CD4-positive, CD25-positive, alpha-beta regulatory T cell (primary cell): ENCODE measurements at places on chromosomes 7 and 10. TPM values are rescaled to one million over a fixed set of nuclear protein-coding genes. Genes with fewer than 3 reads are reported as not detected.

DNA sequence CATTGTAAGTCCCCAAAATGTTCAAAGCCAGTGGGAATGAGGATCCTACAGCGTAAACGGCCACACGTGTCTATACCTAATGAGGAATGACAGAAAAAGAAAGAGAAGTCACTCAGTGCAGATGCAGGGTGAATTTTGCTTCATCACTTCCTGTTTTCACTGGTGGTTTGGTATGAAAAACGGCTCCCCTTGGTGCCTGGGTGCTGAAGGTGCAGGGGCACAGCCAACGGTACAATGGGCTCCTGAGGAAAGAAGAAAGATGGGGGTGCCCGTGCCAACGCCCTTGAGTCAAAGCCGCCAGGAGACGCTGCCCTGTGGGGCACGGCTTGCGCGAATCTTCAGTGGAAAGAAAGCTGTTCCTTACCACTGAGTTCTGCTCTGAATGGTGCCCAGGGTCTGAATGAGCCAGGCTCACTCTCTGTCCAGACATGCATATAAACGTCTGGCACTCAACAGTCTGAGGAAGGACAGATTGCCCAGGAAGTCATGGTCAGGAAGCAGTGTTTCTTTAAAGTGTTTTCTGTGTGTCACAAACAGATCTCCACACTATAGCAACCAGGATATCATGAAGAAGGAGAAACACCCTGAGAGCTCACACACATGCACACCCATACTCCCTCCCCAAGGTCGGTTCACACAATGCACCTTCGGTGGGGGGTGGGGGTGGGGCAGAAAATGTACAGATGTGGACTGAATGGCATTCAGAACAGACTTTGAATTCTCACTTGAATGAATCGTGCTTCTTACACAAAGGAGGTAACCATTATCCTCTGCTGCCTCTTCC lies 105.8 kb downstream of the ELMO1 start:
- DNase-seq, result peak; percentile 91

DNA sequence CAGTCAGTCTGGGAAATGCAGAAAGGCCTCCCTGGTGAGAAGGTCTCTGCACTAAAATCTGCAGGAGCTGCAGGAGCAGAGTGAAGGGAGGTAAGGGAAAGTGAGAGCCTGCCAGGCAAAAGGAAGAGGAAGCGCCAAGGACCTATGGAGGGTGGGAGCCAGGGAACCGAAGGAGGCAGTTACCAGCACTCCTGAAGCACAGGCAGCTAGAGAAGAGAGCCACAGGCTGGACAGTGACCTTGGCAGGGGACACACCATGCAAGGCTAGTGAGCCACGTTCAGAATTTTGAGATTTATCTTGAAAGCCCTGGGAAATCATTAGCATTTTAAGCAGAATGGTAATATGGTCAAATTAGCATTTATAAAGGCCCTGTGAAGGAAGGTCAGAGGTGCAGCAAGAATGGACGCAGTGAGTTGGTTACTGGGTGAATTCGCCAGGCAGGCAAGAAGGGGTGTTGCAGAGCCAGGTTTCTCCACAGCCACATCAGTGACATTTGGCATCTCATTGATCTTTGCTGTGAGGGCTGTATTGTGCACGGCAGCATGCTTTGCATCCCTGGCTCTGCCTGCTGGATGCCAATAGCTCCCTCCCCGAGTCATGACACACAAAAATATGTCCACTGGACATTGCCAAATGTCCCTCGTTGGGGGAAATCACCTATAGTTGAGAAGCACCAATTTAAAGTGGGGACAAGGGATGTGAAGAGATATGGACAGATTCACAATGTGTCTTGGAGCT lies 54.7 kb upstream of the LANCL2 start:
- no peak for DNase-seq

PSMG3 gene
- polyA plus RNA-seq, result 47.5 TPM

GRCh38 chr7:130337410-130337971 lies 7.1 kb upstream of the CPA5 start:
- DNase-seq, result no peak

RBP3 gene
- polyA plus RNA-seq, result not detected

GRCh38 chr10:8840356-8840755 lies 785.9 kb downstream of the GATA3 start:
- DNase-seq, result no peak

DNA sequence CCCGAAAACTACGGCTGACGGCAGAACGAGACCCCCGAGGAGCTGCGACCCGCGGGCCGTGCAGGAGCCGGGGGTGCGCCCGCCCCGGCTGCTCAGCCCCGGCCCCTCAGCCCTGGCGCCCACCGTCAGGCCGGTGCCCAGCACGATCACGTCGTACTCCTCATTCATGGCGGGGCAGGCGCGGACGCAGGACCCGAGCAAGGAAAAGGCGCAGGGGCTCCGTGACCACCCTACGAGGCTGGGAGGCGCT lies 218 bp downstream of the GDI2 start:
- no peak for DNase-seq

- no peak for DNase-seq
Measured at GRCh38 chr10:30197186-30197585, 137.8 kb upstream of the JCAD start.

GPR158 gene
- not detected for polyA plus RNA-seq

- DNase-seq, result no peak
Measured at GRCh38 chr10:61643316-61643751, 19.4 kb upstream of the CABCOCO1 start.

GRCh38 chr7:815284-816216 lies 16.7 kb upstream of the SUN1 start:
- DNase-seq, result peak; percentile 19

- no peak for DNase-seq
Measured at GRCh38 chr7:155961241-155962190, 149.3 kb upstream of the SHH start.

PRR15 gene
- not detected for polyA plus RNA-seq

CTAGE8 gene
- polyA plus RNA-seq, result 0.46 TPM

DNA sequence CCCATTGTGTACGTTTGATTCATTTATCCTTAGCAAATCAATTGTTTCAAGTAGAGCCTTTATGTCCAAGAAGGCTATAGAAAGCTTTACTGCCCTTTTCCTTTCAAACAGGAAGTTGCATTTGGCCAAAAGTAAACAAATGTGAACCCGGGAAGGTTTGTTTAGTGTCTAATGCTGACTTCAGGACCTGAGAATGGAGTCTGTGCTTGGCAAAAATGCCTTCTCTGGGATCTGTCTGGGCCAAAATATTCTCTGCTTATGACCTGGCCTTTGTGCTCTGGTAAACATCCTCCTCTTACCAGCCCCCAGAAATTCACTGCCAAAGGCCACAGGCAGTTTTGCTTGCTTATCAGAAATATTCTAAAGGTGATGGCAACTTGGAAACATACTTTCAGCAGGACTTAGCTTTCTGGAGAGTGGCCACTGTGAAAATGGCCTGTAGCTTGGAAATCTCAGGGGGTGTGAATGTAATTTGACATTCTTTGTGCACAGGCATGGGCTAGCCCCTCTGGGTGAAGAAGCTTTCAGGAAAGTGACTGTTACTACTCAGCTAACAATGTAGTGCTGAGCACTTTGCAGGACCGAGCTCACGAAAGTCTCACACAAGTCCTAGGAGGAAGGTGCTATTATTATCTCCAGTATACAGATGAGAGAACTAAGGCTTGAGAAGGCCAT lies 199.5 kb downstream of the PTEN start:
- DNase-seq, result no peak

- no peak for DNase-seq
Measured at GRCh38 chr7:94059746-94060145, 55.6 kb upstream of the BET1 start.

- DNase-seq, result peak; percentile 54
Measured at GRCh38 chr10:119652361-119652730, 1.2 kb downstream of the BAG3 start.

DNA sequence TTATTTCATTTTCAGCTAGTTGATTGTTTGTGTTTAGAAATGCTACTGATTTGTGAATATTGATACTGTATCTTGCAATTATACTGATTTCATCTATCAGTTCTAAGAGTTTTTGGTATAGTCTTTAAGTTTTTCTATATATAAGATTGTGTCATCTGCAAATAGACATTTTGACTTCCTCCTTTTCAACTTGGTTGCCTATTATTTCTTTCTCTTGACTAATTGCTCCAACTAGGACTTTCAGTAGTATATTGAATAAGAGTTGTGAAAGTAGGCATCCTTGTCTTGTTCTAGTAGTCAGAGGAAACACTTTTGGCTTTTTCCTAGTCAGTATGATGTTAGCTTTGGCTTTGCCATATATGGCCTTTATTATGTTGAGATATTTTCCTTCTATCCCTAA lies 20.4 kb downstream of the PHTF2 start:
- DNase-seq, result no peak

PAX2 gene
- not detected for polyA plus RNA-seq

DNA sequence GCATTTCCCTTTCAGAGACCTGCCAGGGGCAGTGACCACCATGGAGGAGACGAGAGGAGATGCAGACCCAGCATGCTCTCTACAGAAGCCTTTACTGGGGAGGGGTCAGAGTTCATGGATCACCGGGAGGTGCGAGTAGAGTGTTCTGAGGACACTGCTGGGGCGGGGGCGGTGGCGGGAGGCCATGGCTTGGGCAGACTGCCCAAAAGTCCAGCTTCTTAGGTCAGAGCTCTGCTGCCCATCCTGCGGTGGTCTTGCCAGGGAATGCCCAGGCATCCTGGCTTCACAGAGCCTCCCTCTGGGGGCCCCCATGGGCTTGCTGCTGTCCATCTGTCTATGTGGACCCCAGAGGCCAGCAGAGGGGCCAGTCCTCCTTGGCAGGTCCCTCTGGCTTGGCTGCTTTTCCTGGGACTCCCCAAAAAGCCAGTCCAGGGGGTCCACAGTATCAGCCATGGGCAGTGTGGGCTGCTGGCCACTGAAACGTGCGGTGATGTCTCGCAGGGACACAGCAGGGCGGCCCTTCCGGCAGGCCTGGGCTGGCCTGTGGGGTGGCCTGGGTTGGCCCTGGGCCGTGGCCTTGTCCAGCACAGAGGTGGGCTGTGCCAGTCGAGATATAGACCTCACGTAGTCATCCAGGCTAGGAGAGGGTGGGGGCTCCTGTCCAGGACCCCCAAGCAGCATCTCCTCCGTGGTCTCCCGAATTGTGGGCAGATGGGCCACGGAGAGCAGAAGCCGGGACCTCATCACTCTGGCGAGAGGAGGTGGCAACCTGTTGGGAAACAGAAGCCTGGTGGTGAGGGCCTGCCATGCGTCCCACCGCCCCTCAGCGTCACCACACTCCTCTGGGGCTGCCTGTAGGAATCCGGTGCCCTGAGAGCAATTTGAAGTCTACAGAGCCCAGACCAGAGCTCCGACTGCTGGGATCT lies 1.1 kb downstream of the DEPP1 start:
- no peak for DNase-seq

GPR146 gene
- polyA plus RNA-seq, result 17.6 TPM

GRCh38 chr7:132578826-132579225 lies 2.6 kb upstream of the PLXNA4 start:
- DNase-seq, result no peak

GRCh38 chr10:100812978-100813377 lies 67.6 kb downstream of the PAX2 start:
- no peak for DNase-seq

CALML5 gene
- polyA plus RNA-seq, result not detected

DNA sequence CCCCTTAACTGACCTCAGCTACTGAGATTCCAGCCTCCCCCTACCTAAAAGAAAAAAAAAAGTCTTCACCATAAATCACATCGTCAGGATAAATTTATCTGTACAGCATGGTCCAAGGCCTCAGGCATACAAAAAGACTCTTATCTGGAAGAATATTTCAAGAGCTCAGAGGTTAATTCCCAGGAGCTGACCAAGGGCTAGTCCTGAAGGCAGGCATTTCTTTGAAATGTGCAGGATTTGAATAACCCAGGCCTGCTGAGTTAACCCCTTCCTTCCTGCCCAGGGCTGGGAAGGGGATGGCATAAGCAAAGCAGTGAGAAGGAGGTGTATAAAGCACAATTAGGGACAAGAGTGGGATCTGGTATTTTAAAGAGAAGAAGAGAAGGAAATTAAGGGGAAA lies 111.2 kb downstream of the RNLS start:
- DNase-seq, result no peak

EN2 gene
- not detected for polyA plus RNA-seq

GRCh38 chr10:49379596-49380410 lies 16.1 kb downstream of the DRGX start:
- DNase-seq, result no peak

ZNF804B gene
- not detected for polyA plus RNA-seq

- no peak for DNase-seq
Measured at GRCh38 chr10:91307489-91307888, 87.0 kb downstream of the PCGF5 start.

DNA sequence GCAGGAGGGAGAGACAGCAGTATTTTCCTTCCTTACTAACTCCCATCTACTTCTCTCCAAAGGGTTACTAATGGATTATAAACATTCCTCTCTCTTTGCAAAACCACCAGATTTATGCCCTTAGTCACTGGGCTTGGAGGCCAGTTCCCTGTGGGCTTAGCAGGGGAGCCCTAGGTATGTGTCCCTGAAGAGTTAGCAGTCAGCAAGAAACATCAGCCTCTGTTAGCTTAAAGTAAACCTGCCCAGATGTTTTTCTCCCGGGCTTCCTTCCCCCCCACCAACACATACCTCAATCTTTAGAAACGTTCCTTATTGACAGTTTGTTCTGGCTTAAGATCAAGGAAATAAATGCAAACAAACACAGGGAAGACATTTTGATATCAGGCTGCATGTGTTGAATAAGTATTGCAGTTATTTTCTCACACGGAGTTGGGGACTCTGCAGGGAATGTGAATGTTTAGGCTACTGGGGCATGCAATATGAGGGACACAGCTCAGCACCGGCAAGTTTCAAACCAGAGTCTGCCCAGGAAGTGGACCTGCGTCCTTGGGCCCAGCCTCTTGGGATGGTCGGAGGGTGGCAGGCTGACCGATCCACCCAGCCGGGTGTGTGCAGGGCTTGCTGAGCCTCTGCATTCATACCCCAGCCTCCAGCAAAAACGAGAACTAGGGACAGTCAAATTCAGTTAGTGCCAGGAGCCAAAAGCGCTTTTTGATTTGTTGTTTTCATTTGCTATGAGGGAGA lies 252.0 kb upstream of the GRB10 start:
- no peak for DNase-seq

GRCh38 chr10:93150289-93150688 lies 76.6 kb downstream of the CYP26A1 start:
- DNase-seq, result no peak

DNA sequence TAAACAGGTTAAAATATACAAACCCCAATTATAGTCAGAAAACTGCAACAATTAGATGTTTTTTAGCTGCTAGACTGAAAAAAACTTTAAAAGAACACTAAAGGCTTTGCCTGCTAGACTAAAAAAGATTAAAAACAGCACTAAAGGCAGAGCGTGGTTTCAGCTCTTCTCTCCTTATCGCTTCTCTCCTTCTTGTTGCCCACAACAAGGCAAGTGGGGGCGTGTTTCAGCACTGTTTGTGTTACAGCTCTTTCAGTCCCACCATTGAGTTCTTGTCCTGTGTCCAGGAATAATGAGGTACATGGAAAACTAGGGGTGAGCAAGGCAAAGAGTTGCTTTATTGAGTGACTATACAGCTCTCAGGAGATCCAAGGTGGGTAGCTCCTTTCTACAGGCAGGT lies 112.3 kb downstream of the HPSE2 start:
- DNase-seq, result no peak

- DNase-seq, result peak; percentile 30
Measured at GRCh38 chr7:143002106-143002505, 24.8 kb downstream of the OR9A2 start.

SLC13A1 gene
- polyA plus RNA-seq, result not detected

GRCh38 chr10:69894156-69894555 lies 92.5 kb downstream of the COL13A1 start:
- DNase-seq, result no peak
